ENCODE measurements at places on chromosomes 13 and 19.

- DNase-seq, result no peak
Measured at GRCh38 chr13:46639033-46639981, 86.3 kb downstream of the LRCH1 start.

GRCh38 chr19:46866407-46867136 lies 5.8 kb downstream of the ARHGAP35 start:
- no peak for DNase-seq

- no peak for DNase-seq
Measured at GRCh38 chr13:100581504-100581903, 7.1 kb downstream of the GGACT start.

DNA sequence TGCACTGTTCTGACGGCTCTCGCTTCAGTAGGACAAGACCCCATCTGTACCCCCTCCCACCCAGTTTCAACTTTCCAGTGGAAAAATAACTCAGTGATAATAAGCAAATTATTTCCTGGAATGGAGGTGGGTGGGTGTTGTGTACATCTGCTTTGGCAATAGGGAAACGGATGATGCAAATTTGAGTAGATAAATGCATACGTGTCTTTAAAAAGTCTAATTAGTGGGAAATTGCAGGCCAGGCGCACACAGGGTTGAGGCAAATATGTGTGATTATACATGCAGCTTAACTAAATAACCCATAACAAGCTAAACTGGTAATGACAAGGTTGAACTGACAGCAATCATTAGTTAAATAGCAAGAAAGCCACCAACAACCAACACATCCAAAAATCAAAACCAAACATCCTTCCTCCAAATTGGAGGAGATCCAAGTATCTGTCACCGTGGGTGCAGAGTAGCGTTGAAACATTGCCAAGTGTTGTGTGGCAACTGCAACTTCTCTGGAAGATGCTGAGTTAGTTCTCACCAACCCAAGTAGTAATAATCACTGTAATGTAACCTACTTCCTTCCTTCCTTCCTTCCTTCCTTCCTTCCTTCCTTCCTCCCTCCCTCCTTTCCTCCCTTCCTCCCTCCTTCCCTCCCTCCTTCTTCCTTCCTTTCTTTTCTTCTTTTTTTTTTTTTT lies 54.6 kb downstream of the TRPM4 start:
- no peak for DNase-seq

- DNase-seq, result no peak
Measured at GRCh38 chr13:40061466-40062450, 406.3 kb downstream of the COG6 start.

GRCh38 chr19:45114116-45114515 lies 21.1 kb downstream of the PPP1R37 start:
- no peak for DNase-seq

- DNase-seq, result peak; percentile 48
Measured at GRCh38 chr13:62837895-62838294, 1422.2 kb upstream of the PCDH20 start.

- DNase-seq, result no peak
Measured at GRCh38 chr13:111876506-111876905, 190.4 kb upstream of the SOX1 start.

- DNase-seq, result no peak
Measured at GRCh38 chr13:58619396-58620113, 988.0 kb downstream of the PCDH17 start.

DNA sequence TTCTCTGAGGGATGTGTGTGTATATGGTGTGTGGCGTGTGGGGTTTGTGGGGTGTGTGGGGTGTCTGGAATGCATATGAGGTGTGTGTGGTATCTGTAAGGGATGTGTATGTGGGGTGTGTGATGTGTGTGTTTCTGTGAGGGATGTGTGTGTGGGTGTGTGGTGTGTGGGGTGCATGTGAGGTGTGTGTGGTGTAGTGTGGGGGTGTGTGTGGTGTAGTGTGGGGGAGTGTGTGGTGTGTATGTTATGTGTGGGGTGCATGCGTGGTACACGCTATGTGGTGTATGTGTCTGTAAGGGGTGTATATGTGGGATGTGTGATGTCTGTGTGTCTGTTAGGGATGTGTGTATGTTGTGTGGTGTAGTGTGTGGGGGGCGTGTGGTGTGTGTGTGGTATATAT lies 300.0 kb downstream of the FGF9 start:
- no peak for DNase-seq

DNA sequence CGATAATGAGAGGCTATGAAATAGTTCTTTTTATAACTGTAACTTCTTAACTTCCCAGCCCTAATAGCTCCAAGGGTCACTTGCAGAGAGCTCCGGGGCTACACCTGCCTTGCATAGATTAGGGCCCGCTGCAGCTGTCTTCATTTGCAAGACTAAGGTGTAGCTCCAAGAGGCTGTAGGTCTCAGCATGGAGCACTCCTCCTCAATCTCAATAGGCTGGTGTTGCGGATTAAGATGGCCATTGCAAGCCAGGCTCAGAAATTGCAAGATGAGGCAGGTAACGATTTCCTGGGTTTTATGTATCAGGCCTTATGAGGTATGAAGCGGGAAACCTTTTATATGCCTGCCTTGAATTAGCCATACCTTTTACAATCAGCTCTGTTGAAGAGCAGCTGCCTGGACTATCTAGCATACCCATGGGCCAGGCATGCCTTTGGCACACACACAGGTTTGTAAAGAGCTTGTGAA lies 185.7 kb downstream of the TM9SF2 start:
- DNase-seq, result no peak

- no peak for DNase-seq
Measured at GRCh38 chr19:7678971-7679751, 1.5 kb upstream of the TRAPPC5 start.

DNA sequence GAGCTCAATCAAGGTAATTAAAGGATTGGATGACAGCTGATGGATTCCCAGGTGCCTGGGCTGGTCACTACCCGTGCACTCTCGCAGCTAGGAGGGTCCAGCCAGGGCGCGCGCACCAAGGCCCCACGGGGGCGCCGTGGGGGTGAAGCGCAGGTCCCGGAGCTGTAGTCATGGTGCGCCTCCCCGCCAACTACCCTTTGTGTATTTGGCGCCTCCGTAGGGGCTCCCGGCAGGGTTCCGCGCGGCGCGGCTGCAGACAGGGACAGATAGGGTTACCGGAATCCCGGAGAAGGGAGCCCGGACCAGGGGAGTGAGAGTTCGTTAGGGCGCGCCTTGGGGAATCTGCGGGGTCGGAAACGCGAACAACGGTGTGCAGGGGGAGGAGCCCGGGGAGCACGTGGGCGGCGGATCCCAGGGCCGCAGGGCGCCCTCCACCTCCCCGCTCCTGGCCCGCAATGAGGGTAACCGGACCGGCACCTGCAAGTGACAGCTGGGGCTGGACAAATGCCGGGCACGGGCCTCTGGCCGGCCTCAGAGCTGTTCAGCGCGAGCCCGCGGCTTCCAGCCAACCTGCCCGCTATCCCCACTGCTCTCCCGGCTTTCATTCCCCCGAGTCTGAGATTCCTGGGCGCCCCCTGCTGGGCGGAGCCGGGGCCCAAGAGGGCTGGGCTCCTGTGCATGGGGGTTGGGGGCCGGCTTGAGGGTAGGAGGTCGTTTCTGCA lies 3.4 kb upstream of the PRAM1 start:
- DNase-seq, result no peak

DNA sequence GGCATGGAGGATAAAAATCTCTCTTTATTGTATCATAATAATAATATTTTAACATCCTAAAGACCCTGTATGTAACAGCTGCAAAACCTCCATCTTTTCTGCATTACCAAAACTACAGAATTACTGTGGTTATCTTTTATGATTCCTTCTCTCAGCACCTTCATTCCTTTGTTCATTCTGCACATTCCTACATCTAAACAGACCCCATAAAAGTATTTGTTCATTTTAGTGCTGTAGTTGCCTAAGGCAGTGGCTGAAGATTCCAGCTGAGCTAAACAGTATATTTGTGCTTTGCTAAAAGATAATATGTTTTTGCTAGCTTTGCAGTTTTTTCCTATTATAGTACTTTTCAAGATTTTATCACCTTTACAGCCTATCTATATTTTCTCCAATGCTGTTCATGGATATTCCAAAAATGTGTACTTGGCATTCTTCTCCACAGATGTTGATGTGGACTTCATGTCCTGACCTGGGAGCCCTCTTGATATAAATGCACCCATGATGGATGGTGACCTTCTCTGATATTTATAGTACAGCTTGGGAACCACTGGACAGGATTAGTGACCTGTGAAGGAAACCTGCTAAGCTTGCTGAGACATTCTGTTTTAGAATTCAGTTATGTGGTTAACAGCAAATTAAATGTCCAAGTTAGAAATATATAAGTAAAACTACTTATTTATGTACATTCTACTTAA lies 2832.9 kb upstream of the PCDH20 start:
- no peak for DNase-seq

All from Panc1 (cell line).